Prostate gland (tissue), 2 donors: ENCODE measurements at places on chromosomes 1 and 21.

DNA sequence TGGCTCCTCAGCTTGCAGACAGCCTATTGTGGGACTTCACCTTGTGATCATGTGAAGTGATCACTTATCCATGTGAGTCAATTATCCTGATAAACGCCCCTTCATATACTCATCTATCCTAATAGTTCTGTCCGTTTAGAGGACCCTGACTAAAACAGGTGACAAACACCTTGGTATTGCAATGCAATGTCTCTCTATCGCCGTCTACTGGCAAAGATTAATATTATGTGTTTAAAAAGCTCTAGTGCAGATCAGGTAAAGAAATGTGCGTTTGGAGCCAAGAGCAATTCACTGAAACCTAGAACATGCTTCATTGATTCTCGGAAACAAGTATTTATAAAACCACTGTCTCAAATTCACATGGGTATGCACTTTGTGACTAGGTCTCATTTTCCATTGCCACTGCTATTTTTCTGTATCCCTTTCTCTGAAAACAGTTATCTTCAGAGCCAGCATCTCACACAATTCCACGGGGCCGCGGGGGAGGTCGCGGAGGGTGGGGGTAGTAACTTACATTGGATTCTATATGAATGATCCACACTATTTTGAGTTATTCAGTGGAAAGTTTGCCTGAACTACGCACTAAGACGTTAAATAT, 554.6 kb upstream of the NCAM2 start:
- DNase-seq, result no peak

DNA sequence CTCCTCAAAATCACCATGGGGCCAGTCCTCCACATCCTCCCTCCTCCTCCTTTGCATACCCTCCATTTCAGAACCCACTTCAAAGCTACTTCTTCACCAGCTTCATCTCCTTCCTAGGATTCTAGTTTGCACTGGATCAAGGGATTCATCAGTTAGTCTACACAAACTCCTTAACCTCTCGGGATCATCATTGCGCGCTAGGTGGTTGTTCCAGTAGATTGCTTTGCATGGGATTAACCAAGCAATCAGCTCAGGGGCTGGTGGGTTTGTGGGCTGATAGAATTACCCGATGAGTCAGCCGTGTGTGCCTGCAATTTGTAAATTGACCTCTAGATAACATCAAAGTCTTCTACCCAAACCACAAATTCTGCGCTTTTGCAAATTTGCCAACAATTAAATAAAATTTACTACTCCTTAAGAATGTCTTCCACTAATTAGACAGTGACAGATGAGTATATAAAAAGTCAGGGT, 7.7 kb downstream of the KANK4 start:
- no peak for DNase-seq

GRCh38 chr1:91809317-91809716, 76.6 kb downstream of the TGFBR3 start:
- no peak for DNase-seq

GRCh38 chr1:194295685-194296084, 1109.3 kb upstream of the B3GALT2 start:
- no peak for DNase-seq
